ENCODE measurements at places on chromosomes 4 and X.

GRCh38 chr4:6969826-6970800 lies 60.5 kb downstream of the TBC1D14 start:
- no peak for DNase-seq

DNA sequence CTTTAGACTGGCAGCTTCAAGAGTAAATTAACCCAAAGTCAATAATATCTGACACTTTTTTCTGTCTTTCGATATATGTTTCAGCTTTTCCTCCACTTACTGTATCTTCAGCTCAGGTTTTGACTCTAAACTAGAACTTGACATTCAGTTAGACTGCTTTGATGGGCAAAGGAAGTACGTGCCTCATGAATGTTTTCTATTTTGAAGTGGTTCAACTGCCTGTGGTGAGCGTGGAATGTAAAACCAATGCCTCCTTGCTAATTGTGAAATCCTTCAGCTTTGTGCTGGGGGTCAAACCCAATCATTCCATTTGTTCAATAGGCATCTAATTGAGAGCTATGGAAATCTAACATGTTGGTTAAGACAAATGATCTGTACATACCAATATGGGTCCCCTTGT lies 857.0 kb upstream of the HTR2C start:
- no peak for DNase-seq

DNA sequence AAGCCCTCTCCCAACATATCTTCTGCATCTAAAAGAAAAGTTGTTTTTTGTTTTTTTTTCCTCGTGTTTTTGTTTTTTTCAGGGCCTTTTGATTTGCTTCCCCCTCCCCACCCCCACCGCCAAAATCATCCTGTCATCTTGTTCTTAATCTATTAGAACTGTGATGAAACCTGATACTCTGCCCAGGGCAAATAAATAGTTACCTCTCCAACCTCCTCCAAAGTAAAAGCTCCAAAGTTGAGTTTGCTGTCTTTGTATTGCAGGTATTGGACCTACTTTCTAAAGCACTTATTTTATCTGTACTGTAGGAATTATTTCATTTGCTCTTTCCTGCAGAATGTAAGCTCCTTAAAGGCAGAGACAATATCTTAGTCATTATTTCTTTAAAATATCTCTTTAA lies 172.9 kb downstream of the SOWAHB start:
- DNase-seq = no peak

- peak; percentile 49 for DNase-seq
These were observed at the start of gene KLB for GRCh38 chr4:39406763-39407583. Gene KLB, plus strand, starts transcription at chr4:39406930. Its CDS starts 20 bp downstream, at chr4:39406950.

GRCh38 chr4:75848891-75849290 lies 53.4 kb downstream of the PPEF2 start:
- peak; percentile 69 for DNase-seq

DNA sequence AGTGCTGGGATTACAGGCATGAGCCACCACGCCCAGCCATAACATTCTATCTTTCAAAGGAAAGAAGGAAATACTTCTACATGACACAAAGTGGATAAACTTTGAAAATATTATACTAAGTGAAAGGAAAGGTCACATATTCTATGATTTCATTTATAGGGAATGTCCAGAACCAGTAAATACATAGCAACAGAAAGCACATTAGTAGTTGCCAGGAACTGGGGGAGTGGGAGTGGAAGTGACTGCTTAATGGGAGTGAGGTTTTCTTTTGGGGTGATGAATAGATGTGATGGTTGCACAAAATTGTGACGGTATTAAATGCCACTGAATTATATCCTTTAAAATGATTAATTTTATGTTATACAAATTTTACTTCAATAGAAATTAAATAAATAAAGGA lies 95.7 kb upstream of the IL15 start:
- DNase-seq = peak; percentile 22

GRCh38 chr4:20299515-20299914 lies 47.8 kb downstream of the SLIT2 start:
- peak; percentile 68 for DNase-seq

GRCh38 chrX:150530821-150531220 lies 37.6 kb upstream of the MTM1 start:
- no peak for DNase-seq

DNA sequence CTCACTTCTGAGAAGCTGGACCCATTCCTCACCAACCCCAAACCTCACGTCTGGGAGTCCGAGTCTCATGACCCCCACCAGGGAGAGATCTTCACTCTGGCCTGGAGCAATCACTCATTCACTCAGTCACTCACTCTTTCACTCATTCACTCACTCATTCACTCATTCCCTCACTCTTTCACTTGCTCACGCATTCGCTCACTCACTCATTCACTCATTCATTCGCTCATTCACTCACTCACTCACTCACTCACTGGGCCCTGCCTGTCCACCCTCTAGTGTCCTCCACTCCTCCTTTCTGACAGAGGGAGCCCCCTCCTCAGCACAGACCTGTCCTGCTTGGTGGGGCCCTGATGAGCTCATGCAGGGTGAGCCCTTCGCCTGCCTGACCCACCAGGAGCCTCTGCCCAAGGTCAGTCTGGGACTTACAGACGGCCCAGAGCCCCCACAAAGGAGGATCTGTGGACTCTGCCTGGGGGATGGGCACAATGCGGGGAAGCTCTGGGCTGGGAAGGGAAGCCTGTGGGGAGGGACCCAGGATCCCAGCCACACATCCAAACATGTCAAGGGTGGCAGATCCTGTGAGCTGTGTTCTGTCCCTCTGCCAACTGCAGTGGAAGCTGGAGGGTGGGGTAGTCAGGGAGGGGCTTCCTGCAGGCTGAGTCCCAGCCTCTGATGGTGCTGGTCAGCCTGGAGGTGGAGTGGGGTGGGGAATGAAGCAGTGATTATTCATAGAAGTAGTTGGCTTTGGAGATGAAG lies 18.5 kb downstream of the CPZ start:
- DNase-seq = no peak

GRCh38 chr4:163556177-163556576 lies 61.7 kb downstream of the TMA16 start:
- peak; percentile 11 for DNase-seq

GRCh38 chr4:153594210-153594609 lies 89.9 kb upstream of the TLR2 start:
- DNase-seq = peak; percentile 15

- no peak for DNase-seq
These were observed 5.9 kb downstream of the SOWAHB start for GRCh38 chr4:76892001-76892400.

DNA sequence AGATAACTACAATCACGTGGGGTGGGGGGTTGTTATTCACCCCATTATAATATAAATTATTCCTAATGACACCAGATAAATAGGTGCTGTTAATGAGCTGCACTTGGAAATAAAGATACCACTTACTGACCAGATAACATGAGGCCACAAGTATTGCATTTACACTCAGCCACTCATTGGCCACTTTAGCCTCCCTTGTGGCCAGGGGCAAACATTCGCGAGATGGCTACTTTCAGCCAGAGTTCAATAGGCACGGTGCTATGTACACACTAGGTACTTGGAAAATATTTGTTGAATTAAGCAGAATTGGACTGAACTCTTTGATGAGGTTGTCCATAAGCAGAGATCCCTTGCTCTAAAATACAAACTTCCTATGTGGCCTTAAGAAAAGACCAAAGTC lies 713.7 kb upstream of the TENM3 start:
- DNase-seq = no peak

DNA sequence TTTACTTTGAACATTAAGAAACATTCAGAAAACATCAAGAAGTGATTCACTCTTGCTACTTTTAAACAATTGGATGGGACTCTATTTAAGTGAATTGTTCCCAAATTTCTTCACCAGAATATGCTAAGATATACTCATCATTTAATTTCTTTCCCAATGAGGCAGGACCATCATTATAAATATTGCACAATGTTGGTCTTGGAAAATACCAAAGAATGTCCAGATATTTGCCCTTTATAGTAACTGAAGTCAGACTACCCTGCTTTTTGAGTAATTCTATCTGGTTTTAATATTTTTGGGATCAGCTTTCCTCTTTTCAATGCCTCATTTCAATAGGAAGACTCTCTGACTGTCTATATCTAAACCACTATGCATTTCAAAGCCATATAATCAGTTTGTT lies 129.4 kb upstream of the TENM3 start:
- peak; percentile 66 for DNase-seq

- DNase-seq = peak; percentile 47
These were observed 2.6 kb downstream of the ARHGAP24 start for GRCh38 chr4:85477534-85477933.

GRCh38 chrX:69068301-69069085 lies 96.8 kb downstream of the PJA1 start:
- DNase-seq = no peak

DNA sequence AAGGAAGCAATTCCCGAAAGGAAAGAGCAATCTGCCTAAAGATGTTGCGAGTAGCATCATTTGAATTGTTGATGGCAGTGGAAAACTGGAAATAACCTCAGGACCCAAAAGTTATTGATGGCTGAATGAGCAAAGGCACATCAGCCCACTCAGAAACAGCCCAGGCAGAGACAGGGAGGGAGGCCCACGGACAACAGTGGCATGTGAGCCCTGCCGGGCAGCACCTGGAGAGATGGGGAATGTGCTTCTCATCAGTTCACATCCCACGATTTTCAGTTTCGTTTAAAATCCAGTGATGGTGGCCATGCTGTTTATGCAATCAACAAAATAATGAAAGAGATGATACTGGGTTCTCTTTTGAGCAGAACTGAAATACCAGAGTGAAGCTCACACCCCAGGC lies 80.0 kb downstream of the JAKMIP1 start:
- no peak for DNase-seq

DNA sequence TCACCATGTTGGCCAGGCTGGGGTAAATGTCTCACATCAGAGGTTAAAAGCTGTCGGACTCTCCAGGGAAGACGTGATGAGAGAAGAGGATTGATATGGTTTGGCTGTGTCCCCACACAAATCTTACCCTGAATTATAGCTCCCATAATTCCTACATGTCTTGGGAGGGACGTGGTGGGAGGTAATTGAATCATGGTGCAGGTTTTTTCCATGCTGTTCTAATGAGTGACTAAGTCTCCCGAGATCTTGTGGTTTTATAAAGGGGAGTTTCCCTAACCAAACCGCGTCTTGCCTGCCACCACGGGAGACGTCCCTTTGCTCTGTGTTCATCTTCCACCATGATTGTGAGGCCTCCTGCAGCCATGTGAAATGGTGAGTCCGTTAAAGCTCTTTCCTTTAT lies 64.4 kb downstream of the ASMT start:
- DNase-seq = peak; percentile 22

- DNase-seq = peak; percentile 22
These were observed 587 bp downstream of the TIMM8A start for GRCh38 chrX:101347859-101348451.

DNA sequence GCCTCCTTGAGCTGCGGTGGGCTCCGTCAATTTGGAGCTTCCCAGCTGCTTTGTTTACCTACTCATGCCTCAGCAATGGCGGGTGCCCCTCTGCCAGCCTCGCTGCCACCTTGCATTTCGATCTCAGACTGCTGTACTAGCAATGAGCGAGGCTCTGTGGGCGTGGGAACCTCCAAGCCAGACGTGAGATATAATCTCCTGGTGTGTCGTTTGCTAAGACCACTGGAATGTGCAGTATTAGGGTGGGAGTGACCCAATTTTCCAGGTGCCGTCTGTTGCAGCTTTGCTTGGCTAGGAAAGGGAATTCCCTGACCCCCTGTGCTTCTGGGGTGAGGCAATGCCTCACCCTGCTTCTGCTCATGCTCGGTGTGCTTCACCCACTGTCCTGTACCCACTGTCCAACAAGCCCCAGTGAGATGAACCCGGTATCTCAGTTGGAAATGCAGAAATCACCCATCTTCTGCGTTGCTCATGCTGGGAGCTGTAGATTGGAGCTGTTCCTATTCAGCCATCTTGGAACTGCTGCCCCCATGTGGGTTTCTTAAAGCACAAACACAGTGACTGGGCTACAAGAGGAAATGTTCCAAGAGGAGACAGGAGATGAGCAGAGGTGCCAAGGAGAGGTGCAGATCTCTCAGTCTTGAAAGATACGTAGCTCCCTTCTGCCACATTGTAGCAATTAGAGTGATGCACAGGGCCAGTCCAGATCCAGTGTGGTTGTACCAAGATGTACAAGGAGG lies 193.0 kb upstream of the IGFBP7 start:
- DNase-seq = peak; percentile 2

- DNase-seq = peak; percentile 0
These were observed 343.7 kb upstream of the PPP1R2C start for GRCh38 chrX:43121637-43122036.

DNA sequence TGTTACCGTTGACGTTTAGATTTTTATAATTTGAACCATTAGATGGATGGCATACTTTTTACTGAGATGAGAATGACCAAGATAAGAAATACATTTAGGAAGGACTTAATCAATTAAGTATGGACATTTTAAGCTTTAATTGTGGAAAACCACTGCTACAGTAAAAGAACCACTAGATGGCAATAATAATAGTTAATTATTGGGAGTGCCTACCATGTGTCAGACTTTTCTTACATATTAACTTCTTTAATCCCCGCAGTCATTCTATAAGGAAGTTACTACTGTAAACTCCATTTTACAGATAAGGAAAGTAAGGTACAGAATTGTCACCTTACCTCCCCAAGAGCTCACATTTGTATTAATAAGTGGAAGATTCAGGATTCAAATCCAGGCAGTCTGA lies 48.5 kb upstream of the MYOZ2 start:
- DNase-seq = peak; percentile 53

DNA sequence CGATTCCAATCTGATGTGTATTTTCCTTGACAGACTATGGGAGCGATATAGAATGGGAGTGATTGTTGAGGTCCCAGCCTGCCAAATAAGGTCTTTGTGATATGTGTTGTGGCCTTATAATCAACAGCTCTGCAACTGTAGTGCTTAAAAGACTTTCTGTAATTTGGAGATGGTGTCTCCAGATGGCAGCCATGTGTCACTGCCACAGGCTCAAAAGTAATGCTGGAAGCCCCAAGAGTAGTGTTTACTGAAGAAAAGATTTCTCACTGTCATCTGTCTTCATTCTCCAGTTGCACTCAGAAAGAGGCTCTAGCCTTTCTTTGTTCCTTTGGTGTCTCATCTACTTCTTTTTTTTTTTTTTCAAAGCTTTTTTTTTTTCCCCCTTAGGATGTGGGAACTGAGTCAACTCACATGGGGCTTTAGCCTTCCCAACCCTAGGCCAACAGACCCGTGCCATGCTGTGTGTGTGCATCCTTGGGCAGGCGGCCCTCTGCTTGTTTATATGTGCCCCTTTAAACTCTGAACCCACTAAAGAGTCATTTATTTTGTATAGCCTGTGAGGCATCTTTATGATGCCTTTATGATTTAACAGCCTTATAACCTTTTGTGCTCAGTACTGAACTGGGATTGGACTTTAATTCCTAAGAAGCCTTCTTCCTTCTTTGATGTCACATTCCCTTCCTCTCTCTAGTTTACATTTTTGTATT lies 15.6 kb downstream of the SRPX2 start:
- no peak for DNase-seq

DNA sequence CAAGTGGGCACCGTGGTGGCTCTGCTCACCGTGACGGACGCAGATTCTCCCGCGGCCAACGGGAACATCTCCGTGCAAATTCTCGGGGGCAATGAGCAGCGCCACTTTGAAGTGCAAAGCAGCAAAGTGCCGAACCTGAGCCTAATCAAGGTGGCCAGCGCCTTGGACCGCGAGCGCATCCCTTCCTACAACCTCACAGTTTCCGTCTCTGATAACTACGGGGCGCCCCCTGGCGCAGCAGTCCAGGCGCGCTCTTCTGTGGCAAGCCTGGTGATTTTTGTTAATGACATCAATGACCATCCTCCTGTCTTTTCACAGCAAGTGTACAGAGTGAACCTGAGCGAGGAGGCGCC lies 2.7 kb downstream of the FAT4 start:
- peak; percentile 68 for DNase-seq
